ENCODE measurements at places on chromosomes 5 and 9. TPM values are rescaled to one million over a fixed set of nuclear protein-coding genes. Genes with fewer than 3 reads are reported as not detected.

The GPSM1 gene
- total RNA-seq = 24.5 TPM

The NR5A1 gene
- total RNA-seq = not detected

The FBP2 gene
- total RNA-seq = not detected

The FGFR4 gene
- 1.2 TPM for total RNA-seq

The EPB41L4B gene
- 1.5 TPM for total RNA-seq

The FOXD4L4 gene
- total RNA-seq = not detected

The TMC1 gene
- not detected for total RNA-seq

The PCDHGA5 gene
- 0.51 TPM for total RNA-seq

The NEUROG1 gene
- not detected for total RNA-seq

The CCL27 gene
- 0.55 TPM for total RNA-seq

The LEAP2 gene
- 4.4 TPM for total RNA-seq

The LECT2 gene
- not detected for total RNA-seq

The PCDHA1 gene
- total RNA-seq = 0.07 TPM

The SLC23A1 gene
- 4.2 TPM for total RNA-seq

The TMEM171 gene
- total RNA-seq = not detected

The NR2F1-AS1 gene
- total RNA-seq = not detected

The TAL2 gene
- total RNA-seq = not detected

The GCNT4 gene
- 0.28 TPM for total RNA-seq

The RNF44 gene
- 64.7 TPM for total RNA-seq

The DNLZ gene
- 25.4 TPM for total RNA-seq

The LRRTM2 gene
- 0.44 TPM for total RNA-seq

The PCDHGB3 gene
- total RNA-seq = 0.85 TPM

The GABRG2 gene
- total RNA-seq = not detected

The MARVELD2 gene
- total RNA-seq = 0.16 TPM

The GABRA6 gene
- total RNA-seq = not detected

The CDH6 gene
- not detected for total RNA-seq

The PLEKHG4B gene
- total RNA-seq = not detected

The TAF9 gene
- 63.2 TPM for total RNA-seq

The ABCA2 gene
- total RNA-seq = 31.4 TPM

The EQTN gene
- total RNA-seq = not detected

The CNTNAP3 gene
- not detected for total RNA-seq

The TICAM2 gene
- total RNA-seq = 0.85 TPM

The RLN1 gene
- 0.87 TPM for total RNA-seq

The CCDC187 gene
- total RNA-seq = 0.02 TPM

The FCHO2 gene
- 1.6 TPM for total RNA-seq

The GARIN3 gene
- 0.30 TPM for total RNA-seq

The DMGDH gene
- 0.41 TPM for total RNA-seq

The CDKN2A gene
- 5.8 TPM for total RNA-seq

The FGD3 gene
- total RNA-seq = 42.9 TPM

The PHYHD1 gene
- 0.68 TPM for total RNA-seq

The POU5F2 gene
- total RNA-seq = 1.0 TPM

The CBY3 gene
- total RNA-seq = 0.51 TPM

All from activated T-helper 2 cell treated with anti-CD3 and anti-CD28 coated beads, Interferon-gamma antibody, Interleukin-2, Interleukin-4, amounts not matched to agents 10 μg/mL and 5 μg/mL and 100 μg/mL, durations not matched to agents 14 hours and 24 hours and 36 hours (primary cell).